ENCODE measurements at places on chromosomes 2 and 18. TPM values are rescaled to one million over a fixed set of nuclear protein-coding genes. Genes with fewer than 3 reads are reported as not detected.

DNA sequence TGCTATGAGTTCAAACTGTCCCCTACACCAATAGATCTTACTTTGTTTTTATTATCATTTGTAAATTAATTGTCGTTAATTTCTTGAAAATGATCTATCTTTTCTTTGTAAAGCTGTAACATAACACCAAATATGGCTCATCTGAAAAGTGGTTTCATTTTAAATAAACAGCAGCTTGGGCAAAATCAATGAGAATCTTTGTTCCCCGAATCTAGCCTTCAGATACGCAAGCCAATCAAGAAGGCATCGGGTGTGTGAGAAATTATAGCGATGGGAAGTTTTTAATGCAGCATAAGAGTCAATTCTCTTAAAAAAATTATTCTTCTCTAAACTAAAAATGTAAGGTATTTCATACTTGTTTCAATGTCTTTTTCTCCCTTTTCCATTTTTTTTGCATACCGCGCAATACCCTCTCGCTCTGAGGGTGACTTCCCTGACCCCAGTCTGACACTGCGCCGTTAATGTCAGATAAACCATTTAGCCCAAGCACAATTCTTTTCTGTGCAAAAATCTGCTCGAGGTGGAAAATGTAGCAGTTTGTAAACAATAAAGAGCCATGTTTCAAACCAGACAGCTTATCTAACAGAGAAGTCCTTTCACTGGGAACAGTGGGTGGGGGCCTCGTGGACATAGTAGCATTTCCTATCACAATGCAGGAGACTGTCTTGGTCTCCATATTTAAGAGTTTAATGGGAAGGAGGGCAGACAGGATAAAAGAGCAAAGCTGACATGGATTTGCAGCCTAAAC is 129.4 kb downstream of the TCF4 start:
- DNase-seq: no peak

DNA sequence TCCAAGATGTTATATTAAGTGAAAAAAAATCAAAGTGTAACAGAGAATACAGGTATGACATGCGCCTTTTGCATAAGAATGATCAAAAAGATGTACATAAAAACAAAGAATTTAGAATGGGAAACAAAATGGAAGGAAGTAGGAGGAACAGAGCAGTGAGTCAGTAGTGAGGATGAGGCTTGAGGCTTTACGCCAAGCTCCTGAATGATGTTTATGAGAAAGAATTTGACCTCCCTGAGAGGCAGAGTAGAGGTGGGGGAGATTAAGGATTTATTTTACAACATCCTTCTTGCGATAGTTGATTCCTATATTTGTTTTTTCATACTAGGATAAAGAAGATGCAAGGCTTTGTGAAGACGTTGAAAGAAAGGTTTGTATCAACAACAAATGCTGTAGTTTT is 81.4 kb downstream of the DCDC2C start:
- no peak for DNase-seq

DNA sequence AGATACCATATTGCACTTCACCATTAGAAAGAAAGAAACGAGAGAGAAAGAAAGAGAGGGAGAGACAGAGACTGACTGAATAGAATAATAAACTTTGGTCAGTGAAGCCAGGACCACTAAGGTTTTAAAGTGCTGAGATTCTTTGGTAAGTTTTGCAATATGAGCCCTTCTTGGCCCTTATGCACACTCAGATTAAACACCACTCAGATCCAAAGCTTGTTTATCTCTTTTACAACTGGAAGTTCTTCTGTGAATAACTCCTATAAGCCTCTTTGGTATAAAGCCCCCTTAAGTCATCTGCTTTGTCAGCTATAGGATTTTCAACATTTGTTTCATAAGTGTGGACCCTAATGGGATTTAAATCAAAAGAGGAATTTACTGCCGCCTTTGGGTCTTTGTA is 40.8 kb downstream of the PID1 start:
- DNase-seq: no peak

DNA sequence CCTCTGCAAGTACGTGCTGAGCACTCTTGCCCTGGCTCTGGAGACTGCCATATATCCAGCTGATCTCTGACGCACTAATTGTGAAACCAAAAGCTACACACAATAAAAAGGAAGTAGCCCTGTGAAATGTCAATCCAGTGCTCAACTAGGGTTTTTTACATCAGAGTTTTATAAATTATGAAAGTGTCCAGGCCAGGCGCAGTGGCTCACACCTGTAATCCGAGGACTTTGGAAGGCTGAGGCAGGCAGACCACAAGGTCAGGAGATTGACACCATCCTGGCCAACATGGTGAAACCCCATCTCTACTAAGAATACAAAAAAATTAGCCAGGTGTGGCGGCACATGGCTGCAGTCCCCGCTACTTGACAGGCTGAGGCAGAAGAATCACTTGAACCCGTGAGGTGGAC is 24.5 kb upstream of the PEX13 start:
- no peak for DNase-seq

DNA sequence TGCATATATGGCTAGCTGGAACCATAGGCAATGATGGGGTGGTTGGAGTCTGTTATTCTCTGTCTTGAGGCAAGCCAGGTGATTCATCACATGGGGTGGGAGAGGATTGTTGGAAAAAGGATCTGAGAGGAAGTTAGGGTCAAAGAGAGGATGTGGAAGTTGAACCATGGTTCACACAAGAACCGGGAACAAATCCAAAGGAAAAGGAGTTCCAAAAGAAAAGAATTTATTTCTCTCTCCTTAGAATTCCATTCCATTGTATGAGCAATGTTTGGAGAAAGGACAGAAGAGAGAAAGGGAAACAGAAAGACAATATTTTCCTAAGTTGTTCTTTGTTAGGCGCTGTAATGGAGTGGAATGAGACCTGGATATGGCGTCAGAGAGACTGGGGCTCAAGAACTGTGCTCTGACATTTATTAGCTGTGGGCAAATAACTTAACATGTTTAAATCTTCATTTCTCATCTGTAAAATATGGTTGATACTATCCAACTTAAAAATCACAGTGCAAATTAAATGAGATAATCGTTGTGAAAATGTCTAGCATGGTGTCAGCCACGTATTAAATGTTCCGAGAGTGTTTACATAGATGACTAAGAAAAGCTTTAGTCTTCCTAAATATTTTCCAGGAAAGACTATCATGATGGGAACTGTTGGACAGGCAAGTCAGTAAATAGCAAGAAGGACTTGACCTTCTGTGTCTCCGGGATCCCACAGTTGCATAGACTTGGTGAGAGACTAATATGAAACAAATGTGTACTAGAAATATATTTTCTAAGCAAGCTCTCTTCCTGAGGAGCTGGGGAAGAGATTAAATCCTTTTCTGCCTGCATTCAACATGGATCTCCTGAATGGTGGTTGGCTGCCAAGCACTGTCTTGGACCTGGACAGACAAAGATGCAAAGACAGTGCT is 71.4 kb downstream of the TRIB2 start:
- DNase-seq: no peak

DNA sequence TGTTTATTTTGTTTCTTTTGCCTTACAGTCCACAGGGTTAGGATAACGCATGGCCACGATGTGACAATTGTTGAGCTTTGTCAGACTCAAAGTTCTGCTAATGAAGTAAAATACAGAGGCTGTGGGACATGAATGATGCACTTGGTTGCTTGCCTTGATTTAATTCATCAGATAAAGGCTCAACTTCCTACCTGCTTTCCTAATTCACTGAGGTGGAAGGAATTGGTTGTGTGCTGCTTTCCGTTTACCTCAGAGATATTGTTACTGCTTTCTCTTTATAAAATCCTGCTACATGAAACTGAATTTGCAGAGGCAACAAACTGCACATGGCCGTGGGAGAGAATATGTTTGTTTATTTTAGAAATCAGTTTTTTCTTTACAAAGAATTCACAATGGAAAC is 6.6 kb downstream of the RIT2 start:
- no peak for DNase-seq

DNA sequence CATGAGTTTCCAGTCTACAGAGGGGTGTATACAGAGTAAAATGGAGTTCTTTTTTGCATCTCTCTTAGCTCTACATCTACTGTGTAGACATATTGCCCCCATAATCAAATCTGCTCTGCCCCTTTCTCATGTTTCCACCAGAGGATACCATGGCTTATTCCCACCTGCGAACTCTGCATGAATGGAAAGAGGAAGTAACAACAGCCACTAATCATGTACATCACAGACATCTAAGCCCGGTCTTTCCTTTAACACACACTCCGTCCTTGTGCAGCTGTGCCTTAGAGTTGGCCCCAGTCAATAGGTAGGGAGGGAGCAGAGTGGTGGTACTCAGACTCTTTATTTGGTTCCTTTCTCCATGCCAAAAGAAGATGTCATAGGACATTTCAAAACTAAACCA is 147.3 kb upstream of the NRP2 start:
- no peak for DNase-seq

GRCh38 chr2:120740765-120741524 is 5.3 kb downstream of the GLI2 start:
- DNase-seq: peak; percentile 15

DNA sequence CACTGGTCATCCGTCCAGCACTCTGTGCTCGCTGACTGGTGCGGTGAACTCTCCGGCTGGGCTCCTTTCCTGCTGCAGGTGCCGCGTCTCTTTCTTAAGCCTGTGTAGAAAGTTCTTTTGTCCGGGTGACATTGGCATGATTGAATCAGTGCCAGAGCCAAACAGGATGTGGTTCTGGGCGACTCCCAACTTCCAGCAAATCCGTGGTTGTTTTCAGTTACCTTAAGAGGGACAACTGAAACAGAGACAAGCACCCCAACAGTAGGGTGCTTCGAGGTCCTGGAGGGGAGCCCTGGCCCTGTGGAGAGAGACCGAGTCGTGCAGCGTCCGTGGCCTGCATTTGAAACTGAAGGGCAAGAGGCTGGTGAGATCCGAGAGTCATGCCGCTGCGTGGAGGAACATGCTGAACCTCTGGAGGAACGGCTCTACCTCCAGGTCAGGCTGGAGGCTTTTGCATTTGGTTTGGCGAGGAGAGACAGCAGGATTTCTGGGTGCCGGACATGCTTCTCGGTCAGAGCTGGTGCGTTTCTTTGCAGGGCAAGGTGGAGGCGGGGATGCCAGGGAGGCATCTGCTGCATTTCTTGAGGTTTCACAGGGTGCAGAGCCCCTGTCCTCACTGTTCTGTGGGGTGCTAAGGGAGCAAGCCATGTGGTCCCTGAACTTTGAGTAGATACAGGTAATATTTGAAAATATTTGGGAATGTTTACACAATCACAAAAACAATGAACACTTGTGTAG is 26.8 kb downstream of the SH3BP4 start:
- peak; percentile 84 for DNase-seq

DNA sequence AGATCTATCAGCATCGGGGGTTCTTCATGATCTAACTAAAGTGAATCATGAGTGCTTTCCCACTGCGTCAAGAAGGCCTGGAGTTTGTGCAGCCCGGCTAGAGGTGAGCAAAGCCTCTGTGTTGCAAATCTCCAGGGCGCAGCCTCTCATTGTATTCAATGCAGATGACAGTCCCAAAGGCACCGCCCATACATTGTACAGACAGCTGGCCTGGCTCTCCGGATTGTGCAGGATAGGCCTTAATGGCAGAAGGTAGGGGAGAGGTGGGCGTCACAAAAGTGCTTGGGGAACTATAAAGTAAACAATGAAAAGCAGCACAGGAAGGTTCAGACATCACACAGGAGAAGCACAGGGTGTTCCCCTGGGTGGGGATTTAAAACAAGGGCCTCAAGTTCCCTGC is 907 bp upstream of the GYPC start:
- no peak for DNase-seq

- DNase-seq: no peak
Observed at GRCh38 chr2:37631292-37631691, 40.1 kb downstream of the CDC42EP3 start.

DNA sequence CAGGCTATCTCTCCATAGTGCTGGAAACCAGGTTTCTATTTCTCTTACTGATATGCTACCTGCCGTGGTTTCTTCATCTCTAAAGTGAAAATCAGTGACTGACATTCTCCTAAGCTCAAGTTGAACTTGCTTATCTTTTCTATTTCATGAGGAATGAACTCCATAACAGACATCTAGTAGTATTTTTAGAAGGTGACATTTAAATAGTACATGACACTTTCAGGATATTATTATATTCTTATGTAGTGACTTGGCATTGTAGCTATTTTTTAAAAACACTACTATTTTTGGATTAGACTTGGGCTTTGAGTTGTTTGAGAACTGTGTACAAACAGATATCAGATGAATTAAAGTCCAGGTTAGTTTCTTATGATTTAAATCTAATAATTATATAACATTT is 1381.8 kb downstream of the DSC3 start:
- no peak for DNase-seq

DNA sequence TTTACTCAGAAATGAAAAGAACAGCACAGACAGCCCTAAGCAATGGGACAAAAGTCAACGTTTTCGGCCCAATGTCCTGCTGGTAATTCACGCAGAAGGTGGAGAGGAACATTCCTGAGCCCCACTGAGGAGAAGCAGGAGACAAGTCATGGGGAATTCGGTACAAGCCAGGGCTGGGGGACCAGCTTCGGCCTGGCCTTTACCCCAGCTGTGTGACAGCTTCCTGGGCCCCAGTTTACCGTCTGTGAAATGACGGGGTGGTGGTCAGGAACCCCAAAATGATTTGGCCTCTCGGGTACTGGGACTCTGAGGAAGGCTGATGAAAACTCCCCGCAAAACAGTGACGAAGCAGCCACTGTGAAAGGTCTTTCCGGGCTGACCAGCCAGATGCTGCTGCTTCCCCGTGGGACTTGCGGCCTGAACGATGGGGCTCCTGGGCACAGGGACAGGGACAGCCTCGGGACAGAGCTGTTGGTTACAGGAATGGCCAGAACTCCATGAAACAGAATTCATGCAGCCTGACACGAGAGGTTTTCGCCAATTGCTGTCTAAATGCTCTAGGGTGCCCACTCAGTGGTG is 21.6 kb downstream of the KIF1A start:
- DNase-seq: no peak

DNA sequence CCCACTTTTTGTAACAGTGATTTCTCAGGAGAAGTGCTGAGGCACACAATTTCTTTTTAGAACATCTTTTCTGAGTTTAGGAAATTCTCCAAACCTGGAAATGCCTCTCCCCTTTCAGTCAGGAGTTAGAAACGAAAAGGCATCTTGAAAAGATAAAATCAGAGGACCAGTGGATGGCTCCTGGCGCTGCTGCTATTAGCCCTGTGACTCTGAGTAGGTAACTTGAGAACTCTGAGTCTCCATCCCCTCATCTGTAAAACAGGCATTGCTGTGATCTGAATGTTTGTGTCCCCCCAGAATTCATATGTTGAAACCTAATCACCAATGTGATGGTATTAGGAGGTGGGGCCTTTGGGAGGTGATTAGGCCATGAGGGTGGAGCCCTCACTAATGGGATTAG is 50.2 kb downstream of the EHD3 start:
- no peak for DNase-seq

DNA sequence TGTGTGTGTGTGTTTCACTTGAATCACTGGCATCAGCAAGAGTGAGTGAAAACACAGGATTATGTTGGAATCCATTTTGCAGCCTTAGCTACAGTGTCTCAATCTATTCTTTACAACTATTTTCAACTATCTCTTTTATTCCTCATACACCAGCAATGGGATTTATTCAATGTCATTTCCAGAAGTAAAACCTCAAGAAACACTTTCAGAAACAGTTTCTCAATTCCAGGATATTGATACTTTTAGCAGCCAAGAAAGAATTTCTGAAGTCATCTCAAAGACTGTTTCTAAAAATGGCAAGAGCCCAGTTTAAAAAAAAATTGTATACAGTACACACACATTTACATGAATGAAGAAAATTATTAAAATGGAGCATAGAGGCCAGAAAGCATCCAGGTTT is 171.6 kb downstream of the FIGN start:
- DNase-seq: no peak

Gene WNT10A
- 14.9 TPM for total RNA-seq

Gene CD207
- total RNA-seq: not detected

Gene CENPA
- 26.9 TPM for total RNA-seq

Gene NCKAP5
- 0.03 TPM for total RNA-seq

Gene BMP10
- not detected for total RNA-seq

Gene PRSS56
- not detected for total RNA-seq

Gene SNORC
- 4.9 TPM for total RNA-seq

Gene ABHD1
- not detected for total RNA-seq
